ENCODE measurements at places on chromosomes 3 and 15. TPM values are rescaled to one million over a fixed set of nuclear protein-coding genes. Genes with fewer than 3 reads are reported as not detected.

Gene ZBED2
- 546 TPM for total RNA-seq

Gene OR4F15
- not detected for total RNA-seq

Gene UROC1
- not detected for total RNA-seq

Gene CASR
- not detected for total RNA-seq

Gene AADACL2
- total RNA-seq: not detected

DNA sequence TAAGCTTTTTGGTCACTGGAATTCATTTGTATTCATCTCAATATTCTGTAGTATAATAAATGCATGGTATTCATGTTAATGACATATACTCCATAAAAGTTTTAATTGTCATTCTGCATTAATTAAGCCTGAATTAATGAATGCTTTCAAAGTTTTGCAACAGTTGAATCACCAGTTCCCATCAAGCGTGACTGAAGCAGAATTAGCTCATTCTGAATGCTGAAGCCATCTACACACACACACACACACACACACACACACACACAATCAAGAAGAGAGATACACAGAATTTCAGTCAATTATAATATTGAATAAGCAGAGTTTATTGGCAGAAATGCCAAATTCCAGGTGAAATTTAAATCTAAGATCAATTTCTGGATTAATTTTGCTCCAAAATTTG lies 252.1 kb upstream of the KCNMB2 start:
- no peaks in the 10 kb centered on the region for H3K36me3 ChIP-seq
- no peak overlapping the region for H3K4me3 ChIP-seq
- H3K4me1 ChIP-seq: no peaks in the 10 kb centered on the region
- H3K27ac ChIP-seq: no peak overlapping the region
- H3K27me3 ChIP-seq: no peaks in the 10 kb centered on the region

DNA sequence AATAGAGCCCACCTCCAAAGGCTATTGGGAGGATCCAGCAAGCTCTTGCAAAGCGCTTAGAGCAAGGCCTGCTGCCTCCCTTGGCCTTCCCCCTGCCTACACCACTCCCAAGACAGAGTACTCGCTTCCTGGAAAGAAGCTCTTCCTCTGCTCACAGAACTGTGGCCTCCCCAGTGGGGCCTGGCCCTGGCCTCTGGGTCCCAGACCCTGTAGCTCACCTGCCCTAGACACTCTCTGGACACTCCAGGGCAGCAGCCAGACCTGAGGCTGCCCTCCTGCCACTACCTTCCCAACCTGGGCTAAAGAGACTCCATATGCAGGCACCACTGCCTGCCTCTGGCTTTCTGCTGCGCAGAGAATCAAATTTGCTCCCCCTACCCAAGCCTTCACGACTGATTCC lies 49.9 kb downstream of the GRIP2 start:
- no peak for DNase-seq
- H3K27ac ChIP-seq: no peak overlapping the region
- H3K4me3 ChIP-seq: no peak overlapping the region
- no peaks in the 10 kb centered on the region for H3K27me3 ChIP-seq
- peaks cover 7% of the 10 kb centered on the region for H3K36me3 ChIP-seq

GRCh38 chr3:137325170-137325569 lies 367.4 kb downstream of the IL20RB start:
- no peak overlapping the region for H3K4me3 ChIP-seq
- no peaks in the 10 kb centered on the region for H3K4me1 ChIP-seq
- no peak for DNase-seq
- no peaks in the 10 kb centered on the region for H3K27me3 ChIP-seq
- H3K27ac ChIP-seq: no peak overlapping the region

- no peak for DNase-seq
- no peak overlapping the region for H3K4me3 ChIP-seq
- H3K4me1 ChIP-seq: no peaks in the 10 kb centered on the region
- H3K27me3 ChIP-seq: no peaks in the 10 kb centered on the region
Measured at GRCh38 chr3:168524129-168524528, 428.4 kb upstream of the GOLIM4 start.

- no peaks in the 10 kb centered on the region for H3K36me3 ChIP-seq
- no peaks in the 10 kb centered on the region for H3K27me3 ChIP-seq
- no peaks in the 10 kb centered on the region for H3K4me1 ChIP-seq
- H3K27ac ChIP-seq: no peak overlapping the region
- DNase-seq: no peak
Measured at GRCh38 chr3:36697229-36698001, 66.9 kb downstream of the DCLK3 start.

GRCh38 chr3:136789976-136790375 lies 28.9 kb upstream of the SLC35G2 start:
- H3K4me1 ChIP-seq: peaks cover 14% of the 10 kb centered on the region
- peaks cover 16% of the 10 kb centered on the region for H3K27me3 ChIP-seq
- no peak overlapping the region for H3K27ac ChIP-seq
- DNase-seq: no peak
- H3K36me3 ChIP-seq: no peaks in the 10 kb centered on the region

- no peaks in the 10 kb centered on the region for H3K4me1 ChIP-seq
- no peaks in the 10 kb centered on the region for H3K27me3 ChIP-seq
- DNase-seq: no peak
- H3K27ac ChIP-seq: no peak overlapping the region
- H3K36me3 ChIP-seq: no peaks in the 10 kb centered on the region
- H3K4me3 ChIP-seq: no peak overlapping the region
Measured at GRCh38 chr3:146067048-146067447, 93.9 kb downstream of the PLOD2 start.

- H3K27me3 ChIP-seq: no peaks in the 10 kb centered on the region
- no peak overlapping the region for H3K4me3 ChIP-seq
- peaks cover 4% of the 10 kb centered on the region for H3K4me1 ChIP-seq
- no peaks in the 10 kb centered on the region for H3K36me3 ChIP-seq
- H3K27ac ChIP-seq: no peak overlapping the region
Measured at GRCh38 chr3:196165850-196166249, 45.4 kb downstream of the ZDHHC19 start.

- no peaks in the 10 kb centered on the region for H3K27me3 ChIP-seq
- no peak overlapping the region for H3K4me3 ChIP-seq
- no peaks in the 10 kb centered on the region for H3K36me3 ChIP-seq
- H3K27ac ChIP-seq: no peak overlapping the region
- no peak for DNase-seq
- no peaks in the 10 kb centered on the region for H3K4me1 ChIP-seq
Measured at GRCh38 chr15:68314563-68314962, 37.0 kb downstream of the FEM1B start.

DNA sequence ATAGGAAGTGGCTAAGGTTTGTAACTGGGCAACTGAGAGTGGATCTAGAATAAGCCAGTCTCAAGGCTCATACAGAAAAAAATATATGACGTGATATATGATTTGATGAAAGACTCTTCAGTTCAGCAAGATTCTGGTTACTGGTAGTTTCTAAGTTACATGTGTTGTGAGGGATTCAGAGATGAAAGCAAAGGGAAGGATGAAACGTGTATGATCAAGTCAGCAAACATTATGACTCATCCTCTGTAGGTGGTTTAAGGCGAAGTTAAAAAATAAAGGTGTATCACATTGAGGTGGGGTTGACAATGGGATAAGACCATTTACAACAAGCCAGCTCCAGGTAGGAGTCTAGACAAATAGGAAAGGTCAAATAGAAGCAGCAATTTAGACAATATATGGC lies 16.2 kb downstream of the TERC start:
- no peaks in the 10 kb centered on the region for H3K36me3 ChIP-seq
- DNase-seq: no peak
- peaks cover 11% of the 10 kb centered on the region for H3K4me1 ChIP-seq

- H3K4me1 ChIP-seq: peaks cover 19% of the 10 kb centered on the region
- H3K27ac ChIP-seq: peak overlapping the region; percentile 26
- H3K36me3 ChIP-seq: no peaks in the 10 kb centered on the region
- DNase-seq: no peak
- H3K4me3 ChIP-seq: no peak overlapping the region
Measured at GRCh38 chr15:73127302-73127936, 75.2 kb downstream of the NEO1 start.

Measured in activated T-helper 2 cell treated with anti-CD3 and anti-CD28 coated beads, Interferon-gamma antibody, Interleukin-2, Interleukin-4, amounts not matched to agents 10 μg/mL and 5 μg/mL and 100 μg/mL, durations not matched to agents 14 hours and 24 hours and 36 hours (primary cell).